ENCODE measurements at places on chromosomes 2 and 18. TPM values are rescaled to one million over a fixed set of nuclear protein-coding genes. Genes with fewer than 3 reads are reported as not detected.

GALNT13 gene
- total RNA-seq: 0.28 TPM

CROCC2 gene
- total RNA-seq: not detected

SH3YL1 gene
- total RNA-seq: 25.8 TPM

OTOF gene
- 0.42 TPM for total RNA-seq

Data from thymus (tissue), 14 donors.